ENCODE measurements at places on chromosomes 3 and 15.
A peak's percentile ranks its signal among the peaks of the same experiment; 100 is the strongest.

DNA sequence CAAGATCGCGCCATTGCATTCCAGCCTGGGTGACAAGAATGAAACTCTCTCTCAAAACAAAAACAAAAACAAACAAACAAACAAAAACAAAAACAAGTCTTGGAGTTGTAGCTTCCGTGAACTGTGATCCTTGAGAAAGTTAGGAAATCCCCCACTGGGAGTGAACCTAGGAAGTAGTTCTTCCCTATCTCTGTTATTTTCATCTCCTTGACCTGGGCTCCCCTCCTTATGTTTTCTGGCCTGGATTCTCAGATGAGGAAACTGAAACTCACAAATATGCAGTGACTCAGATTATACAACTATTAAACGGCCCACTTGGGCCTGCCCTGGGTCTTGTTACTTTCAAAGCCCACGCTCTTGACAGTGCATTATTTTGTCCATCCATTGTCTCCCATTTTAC is 29.7 kb downstream of the SAXO2 start:
- DNase-seq: no peak

- DNase-seq: no peak
Observed at GRCh38 chr3:71438904-71439303, 144.6 kb downstream of the FOXP1 start.

DNA sequence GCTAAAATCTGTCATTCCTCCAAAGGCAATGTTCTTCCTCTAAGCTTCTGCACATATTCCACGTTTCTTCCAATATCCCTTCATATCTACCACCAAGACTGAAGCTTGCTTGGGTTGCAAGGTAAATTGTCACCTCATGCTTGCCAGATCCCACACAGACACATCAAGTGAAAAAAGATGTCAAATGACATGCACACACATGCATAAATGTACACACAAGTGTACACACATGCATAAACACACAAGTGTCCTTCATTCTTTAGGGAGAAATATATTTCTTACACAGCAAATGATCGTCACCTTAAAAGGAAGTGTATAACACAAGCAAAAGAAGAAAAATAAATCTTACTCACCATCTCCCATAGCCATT is 59.4 kb downstream of the CLASP2 start:
- no peak for DNase-seq

GRCh38 chr15:43133430-43134156 is at the start of gene TMEM62:
Gene TMEM62, plus strand, starts transcription at chr15:43133586. Its CDS starts 217 bp downstream, at chr15:43133803.
- peak; percentile 47 for DNase-seq

GRCh38 chr15:58762285-58762684 is 8.8 kb upstream of the MINDY2 start:
- DNase-seq: no peak

DNA sequence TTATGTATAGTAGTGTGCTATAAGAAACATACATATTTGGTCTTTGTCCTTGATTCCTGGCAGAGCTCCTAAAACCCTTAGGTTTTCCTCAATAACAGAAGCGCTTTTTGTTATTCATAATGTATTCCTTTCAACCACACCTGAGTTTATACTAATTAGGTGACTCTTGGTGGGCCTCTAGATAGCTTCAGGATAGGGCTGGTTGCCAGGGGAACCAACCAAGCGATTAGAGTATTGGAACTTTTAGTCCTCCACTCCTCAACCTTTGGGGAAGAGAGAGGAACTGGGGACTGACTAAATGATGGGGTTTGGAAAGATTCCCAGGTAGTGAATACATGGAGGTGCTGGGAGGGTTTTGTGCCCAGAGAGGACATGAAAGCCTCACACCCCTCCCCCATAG is 24.6 kb downstream of the TMCC1 start:
- no peak for DNase-seq

DNA sequence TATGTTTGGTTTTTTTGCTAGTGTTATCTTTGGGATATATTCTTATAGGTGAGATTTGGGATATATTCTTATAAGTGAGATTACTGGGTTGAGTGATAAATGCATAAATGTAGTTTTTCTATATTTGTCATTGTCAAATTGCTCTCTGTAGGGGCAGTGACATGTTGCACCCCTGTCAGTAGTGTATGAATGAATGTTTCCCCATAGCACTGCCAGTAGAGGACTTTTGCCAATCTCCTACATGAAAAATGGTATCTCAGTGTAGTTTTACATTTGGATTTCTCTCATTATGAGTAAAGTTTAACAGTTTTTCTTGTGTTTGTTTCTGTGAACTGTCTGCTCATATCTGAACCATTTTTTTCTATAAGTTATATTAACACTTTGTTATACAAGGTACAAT is 13.6 kb downstream of the U2SURP start:
- no peak for DNase-seq

DNA sequence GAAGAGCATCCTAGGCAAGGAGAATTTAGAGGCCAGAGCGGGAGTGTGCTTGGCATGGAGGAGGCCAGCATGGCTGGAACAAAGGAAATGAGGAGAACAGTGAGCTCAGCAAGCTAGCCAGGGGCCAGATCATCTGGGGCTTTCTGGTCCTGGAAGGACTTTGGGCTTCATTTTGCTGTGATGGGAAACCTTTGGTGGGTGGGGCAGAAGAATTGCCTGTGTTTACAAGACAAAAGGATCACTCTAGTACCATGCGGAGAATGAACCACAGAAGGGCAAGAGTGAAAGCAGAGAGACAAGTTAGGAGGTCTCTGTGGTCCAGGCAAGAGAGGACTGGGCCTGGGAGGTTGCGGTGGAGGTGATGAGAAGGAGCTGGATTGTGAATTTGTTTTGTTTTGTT is 61.6 kb upstream of the FOXP1 start:
- no peak for DNase-seq

DNA sequence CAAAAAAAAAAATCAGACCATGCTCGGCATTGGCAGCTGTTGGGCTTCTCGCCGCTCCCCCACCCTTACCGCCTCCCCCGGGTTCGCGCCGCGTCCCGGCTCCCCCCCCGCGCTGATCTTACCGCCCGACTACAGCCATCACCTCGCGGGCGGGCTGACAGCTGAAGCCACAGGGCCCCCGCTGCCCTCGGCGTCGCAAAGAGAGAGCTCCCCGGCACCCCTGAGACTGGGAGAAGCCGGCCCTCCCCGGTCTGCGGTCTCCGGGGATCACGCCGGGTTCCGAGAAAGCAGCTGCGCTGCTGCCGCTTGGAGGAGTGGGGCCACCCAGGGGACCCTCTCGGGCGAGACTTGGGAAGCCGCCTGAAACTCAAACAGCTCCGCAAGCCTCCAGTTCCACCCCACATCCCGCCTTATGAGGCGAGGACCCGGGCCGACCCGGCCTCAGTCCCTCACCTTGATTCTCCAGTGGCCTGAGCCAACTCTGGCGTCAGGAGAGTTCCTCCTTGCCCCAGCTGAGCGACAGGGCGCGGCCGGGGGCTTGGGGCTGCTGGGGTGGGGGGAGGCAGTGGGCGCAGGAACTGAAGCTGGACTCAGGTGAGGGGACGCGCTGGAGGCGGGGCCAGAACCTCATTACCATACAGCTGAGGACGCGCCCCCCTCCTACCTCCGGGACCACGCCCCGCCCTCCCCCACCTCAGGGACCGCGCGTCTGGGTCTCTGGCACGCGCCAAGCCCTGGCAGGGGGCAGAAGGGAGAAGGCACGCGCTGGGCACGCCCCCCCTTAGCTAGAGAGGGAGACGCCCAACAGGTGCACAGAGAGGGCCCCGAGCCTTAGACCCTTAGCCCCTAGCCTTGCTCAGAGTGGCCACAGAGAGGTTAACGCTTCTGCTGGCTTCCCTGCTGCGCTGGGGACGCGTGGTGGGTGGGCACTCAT is 1.0 kb upstream of the DLL4 start:
- peak; percentile 58 for DNase-seq

DNA sequence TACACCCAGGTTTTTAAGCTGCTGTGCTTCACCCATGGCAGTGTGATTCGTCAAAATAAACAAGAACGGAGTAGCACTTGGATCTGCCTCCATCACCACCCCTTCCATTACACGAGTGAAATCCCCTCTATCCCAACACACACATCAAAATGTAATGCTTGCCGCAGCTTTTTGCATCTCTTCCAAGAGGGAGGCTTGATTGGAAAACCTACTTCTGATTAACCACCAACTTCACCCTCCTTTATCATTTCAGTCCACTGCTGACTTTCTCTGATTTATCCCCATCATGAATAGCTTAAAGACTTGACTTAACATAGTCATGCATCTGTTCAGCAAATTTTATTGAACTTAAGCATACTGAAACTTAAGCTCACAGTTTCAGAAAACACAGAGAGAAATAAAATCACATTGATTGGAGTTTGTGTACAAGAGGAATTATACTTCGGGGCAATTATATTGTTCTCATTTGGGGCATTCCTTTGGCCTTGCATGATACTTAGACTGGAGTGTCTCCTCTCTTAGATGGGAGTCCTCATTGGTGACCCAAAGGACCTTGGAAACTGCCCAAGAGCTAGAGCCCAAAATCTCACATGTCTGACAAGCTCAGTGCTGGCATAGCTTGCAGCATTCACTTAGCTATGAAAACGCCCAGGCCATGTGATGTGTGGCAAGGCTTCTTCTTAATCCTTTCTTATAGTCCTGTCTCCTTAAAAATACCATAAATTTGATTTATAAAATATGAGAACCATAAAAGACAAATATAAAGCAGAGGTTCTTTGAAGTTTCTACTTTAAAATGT is 124.3 kb upstream of the UMPS start:
- no peak for DNase-seq

- no peak for DNase-seq
Observed at GRCh38 chr3:127254730-127255129, 33.1 kb downstream of the PRR20G start.

DNA sequence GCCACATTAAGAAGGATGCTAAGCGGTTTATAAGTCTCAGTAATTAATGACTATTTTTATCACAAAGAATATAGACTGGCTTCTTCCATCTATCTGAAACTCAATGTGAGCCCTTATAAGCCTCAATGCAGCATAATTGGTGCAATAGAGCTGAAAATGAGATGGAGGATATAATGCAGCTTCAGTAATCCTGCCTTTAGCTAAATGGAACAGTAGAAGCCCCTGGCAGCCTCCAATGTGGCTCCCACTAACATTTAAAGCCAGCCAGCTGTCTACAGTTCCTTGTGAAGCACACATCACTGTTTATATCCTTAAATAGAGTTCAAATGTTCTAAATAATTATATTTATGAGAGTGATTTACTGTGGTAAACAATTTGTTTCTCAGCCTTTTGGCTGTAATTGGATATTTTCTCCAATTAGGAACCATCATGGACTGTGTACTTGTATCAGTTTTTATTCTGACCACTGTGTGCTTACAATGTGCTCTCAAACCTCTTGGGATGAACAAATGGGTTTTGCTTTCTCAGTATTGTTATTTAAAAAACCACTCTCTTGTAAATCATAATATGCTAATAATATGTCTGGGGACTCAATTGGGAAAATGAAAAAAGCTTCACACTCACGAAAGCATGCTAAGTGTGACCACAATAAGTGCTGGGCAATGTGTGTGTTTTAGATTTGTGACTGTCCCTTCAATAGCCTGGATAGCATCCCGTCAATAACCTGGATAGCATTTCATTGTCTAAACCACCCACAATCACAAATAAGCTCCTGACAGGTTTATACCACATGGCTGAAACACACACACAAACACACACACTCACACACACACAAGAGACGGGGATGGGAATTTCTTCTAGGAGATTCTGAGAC is 366.6 kb downstream of the GBE1 start:
- DNase-seq: no peak

DNA sequence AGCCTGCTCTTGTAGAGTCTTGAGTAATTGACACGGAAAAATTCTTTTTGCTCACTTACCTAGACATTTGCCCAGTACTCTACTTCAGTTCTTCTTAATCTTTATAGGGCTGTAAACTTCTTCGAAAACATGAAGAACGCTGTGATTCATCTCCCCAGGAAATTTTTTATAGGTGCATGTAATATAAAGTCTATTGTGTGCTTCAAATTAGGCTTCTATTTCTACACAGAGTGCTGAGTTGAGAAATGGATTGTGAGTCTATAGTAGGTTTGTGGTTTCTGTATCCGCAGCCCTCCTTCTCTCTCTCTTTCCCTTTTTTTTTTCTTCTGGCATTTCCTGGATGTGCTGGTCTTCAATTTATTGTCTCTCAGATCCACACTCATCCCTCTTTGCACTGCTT is 183.3 kb upstream of the DCBLD2 start:
- no peak for DNase-seq

GRCh38 chr3:188001093-188001492 is 152.9 kb upstream of the LPP start:
- no peak for DNase-seq

GRCh38 chr3:146421819-146422759 is 47.3 kb downstream of the PLSCR2 start:
- no peak for DNase-seq

DNA sequence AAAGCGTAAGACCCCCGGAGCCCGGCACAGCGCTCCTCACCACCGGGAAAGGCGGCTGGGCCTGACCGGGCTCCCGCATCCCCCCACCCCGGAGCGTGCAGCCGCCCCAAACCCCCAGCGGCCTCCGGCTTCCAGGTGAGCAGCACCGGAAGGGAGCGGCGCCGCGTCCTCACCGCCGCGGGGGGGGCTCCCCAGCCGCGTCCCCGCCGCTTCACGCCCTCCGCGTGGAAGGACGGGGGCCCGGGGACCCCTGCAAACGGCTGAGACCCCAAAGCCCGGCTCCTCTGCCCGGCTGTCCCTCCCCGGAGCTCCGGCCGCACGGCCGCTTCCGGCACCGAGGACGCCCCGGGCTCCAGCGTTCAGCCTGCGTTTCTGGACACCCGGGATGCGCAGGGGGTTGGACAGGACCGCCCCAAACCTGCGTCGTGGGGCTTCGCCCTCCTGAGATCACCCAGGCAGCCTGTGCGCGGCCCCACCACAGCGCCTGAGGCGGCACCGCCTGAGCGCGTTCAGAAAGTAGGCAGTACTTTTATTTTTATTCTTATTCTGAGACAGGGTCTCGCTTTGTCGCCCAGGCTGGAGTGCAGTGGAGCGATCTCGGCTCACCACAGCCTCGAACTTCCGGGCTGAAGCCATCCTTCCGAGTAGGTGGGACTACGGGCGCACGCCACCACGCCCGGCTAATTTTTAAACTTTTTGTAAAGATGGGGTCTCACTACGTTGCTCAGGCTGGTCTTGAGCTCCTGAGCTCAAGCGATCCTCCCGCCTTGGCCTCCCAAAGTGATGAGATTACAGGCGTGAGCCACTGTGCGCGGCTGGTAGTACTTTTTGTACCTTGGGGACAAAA is 51.6 kb upstream of the BLM start:
- DNase-seq: peak; percentile 31

- DNase-seq: peak; percentile 22
Observed at GRCh38 chr15:25501828-25502446, 63.1 kb upstream of the UBE3A start.
